Naive thymus-derived CD8-positive, alpha-beta T cell (primary cell): ENCODE measurements at places on chromosomes 5 and 9. TPM values are rescaled to one million over a fixed set of nuclear protein-coding genes. Genes with fewer than 3 reads are reported as not detected.

The TAF11L9 gene
- polyA plus RNA-seq = not detected

- DNase-seq = no peak
These were observed 515.2 kb upstream of the BRINP1 start for GRCh38 chr9:119884438-119884837.

GRCh38 chr5:91291628-91292569 lies 91.2 kb downstream of the ARRDC3 start:
- no peak for DNase-seq

- no peak for DNase-seq
These were observed 343.7 kb downstream of the RAB3C start for GRCh38 chr5:58926541-58926935.

GRCh38 chr5:17895288-17896033 lies 261.2 kb downstream of the TAF11L14 start:
- no peak for DNase-seq

DNA sequence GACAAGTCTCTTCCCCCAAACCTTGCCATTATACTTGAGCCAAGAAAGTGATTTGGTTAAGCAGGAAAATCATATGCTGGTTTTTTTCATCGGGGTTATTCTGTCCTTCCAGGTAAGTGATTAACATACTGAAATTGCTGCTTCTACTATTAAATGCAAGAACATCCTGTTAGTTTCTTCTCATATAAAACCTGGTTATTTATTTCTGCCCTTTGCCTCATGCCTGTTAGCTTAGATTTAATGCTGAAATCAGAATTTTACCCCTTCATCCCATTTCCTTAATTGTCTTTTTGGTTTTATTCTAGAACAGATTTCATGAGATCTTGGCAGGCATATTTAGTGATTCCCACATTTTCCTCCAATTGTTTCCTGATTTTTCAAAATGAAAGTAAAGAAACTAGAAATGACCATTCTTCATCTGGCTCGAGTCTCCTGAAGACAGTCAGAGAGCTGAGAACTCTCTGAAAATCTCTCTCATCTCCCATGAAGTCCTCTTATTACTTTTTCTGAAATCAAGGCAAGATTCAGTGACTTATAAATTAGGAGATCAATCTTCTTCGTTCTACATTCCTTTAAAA lies 132.9 kb downstream of the NFIB start:
- no peak for DNase-seq
